ENCODE measurements at places on chromosomes 5 and 9. TPM values are rescaled to one million over a fixed set of nuclear protein-coding genes. Genes with fewer than 3 reads are reported as not detected.

DNA sequence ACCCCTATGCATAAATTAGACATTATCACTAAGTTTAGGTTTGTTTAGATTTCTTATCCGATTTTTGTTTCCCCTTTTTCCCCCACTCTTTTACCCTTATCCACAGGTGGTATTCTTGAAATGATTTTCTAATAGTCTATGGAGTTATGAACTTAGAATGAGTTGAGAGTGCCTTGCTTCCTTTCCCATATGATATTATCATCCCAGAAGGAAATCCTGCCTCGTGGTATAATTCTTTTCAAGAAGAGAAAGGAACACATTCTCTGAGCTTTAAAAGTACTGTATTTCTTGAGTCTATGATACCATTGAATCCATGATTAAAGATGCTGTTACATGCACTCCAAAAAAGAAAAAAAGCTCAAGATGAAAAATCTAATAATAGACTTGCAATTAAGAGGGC, 76.9 kb upstream of the ADAMTSL1 start:
- no peak for DNase-seq

DNA sequence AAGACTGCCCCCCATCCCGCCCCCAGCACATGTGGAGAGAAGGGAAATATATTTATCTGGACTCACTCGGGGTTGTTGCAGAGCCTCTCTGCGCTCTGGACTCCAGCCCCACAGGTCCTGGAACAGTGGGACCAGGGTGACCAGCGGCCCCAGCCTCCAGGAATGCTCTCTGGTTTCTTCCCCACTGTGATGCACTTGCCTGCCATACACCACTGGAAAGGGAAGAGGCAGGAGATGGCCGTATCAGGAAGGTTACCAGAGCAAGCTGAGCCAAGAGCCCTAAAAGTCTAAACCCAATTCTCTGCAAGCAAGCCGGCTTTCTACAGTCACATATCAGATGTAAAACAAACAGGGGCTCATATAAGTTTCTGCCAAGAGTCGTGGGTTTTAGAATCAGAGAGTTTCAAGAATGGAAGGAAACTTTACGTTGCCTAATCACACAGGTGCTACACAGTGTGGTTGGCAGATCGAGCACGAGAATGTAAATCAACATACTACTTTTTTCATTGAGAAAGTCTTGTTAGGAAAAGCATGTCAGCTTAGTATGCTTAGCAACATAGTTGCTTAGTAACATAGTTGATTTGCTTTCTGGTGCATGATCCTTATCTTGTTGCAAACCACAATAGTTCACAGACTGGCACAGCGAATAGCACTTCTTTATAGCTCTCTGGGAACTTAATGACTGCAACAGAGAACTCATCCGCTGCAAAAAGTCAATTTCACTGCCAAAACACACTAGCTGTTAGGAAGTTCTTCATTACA, 201.2 kb downstream of the TARS1 start:
- DNase-seq: no peak

DNA sequence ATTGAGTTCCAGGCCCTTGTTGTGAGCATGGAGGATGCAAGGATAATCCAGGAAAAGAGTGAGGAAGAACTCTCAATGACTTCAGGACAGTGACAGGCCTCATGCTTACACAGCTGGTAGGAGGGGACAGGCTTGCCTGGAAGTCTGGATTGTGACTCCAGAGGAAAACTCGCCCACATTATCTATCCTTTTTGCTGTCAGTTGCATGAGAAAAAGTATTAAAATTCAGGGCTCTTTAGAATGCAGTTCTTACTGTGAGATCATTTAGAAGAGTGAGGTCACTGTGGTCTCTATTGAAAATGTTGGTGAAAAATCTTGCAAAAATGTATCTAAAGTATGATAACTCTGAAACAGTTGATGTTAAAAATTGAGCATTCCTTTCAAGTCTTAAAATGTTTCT, 30.5 kb downstream of the NTRK2 start:
- peak; percentile 51 for DNase-seq

GRCh38 chr5:65508978-65509377, 27.3 kb upstream of the ADAMTS6 start:
- no peak for DNase-seq

- DNase-seq: no peak
Measured at GRCh38 chr9:82127465-82127864, 138.9 kb downstream of the SPATA31D1 start.

DNA sequence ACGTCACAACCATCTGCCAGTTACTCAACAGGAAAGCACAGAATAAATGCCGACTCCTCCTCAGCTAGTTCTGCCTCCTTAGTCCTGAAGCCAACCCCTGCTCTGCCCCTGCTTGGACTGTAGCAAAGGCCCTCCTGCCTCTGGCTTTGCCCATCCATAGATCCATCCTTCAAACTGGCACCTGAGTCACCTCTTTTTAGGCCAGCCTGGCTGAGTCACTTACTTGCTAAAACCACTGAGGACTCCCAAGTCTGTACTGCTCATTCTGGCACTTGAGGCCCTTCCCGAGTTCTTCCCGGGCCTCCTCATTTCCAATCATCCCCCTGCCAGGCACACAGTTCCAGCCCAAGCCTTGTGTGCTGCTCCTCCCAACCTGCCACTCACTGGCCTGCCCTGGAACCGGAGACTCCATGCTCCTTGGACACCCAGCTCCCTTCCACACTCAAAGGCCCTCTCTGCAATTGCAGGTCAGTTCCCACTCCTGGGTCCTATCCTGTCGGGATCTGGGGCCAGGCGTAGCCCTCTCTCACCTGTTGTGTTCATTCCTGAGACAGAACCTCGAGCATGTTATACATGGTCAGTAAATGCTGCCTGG, 220.1 kb downstream of the DAB2IP start:
- DNase-seq: no peak

DNA sequence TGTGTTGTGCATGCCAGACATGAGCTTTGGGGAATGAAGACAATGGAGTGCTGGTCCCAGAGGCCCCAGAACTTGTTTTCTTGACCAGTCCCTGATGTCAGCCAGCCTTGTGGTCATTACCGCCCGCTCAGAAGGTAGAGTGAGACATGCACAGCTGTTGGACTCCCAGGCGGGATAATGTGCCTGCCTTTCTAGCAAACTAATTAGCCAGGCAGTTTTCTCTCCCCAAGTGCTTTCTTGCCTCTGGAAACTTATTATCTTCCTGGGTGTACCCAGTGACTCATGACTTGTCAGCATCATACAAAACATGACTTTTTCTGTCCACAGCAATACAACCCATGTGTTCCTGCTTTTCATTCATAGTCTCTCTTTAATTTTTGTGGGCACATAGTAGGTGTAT, 131.1 kb downstream of the RMI1 start:
- no peak for DNase-seq

SLC34A1 gene
- 211 TPM for polyA plus RNA-seq

SHROOM1 gene
- 7.8 TPM for polyA plus RNA-seq

LTC4S gene
- 20.1 TPM for polyA plus RNA-seq

CCDC180 gene
- 3.8 TPM for polyA plus RNA-seq

BRD9 gene
- 17.5 TPM for polyA plus RNA-seq

TOMM5 gene
- polyA plus RNA-seq: 197 TPM

TRIM36 gene
- polyA plus RNA-seq: 0.39 TPM

PFDN1 gene
- 85.8 TPM for polyA plus RNA-seq

Measured in kidney (tissue), 22 donors.